Stimulated activated CD8-positive, alpha-beta memory T cell treated with anti-CD3 and anti-CD28 coated beads, Interleukin-7, amount 100 ng/mL, for 4 hours (primary cell): ENCODE measurements at places on chromosomes 7 and 10.

GRCh38 chr10:22334414-22335172 is 10.7 kb upstream of the SPAG6 start:
- no peak for DNase-seq

DNA sequence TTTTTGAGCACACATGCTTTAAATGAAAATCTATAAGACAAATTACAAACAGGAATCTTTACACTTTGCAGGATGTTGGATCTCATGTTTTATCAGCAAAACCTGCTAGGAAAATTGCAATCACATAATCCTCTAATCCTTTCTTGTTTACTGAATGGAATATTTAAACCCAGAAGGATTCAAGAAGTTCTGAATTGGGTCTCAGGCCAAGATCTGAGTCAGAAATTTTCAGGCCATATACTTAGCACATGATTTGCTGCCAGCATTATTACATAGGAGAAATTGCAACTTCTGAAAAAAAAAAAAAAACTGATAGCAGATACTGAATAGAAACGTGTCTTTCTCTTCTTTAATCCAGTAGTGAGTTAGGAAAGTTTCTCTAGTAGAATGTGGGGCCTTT is 1005.3 kb upstream of the POT1 start:
- no peak for DNase-seq

DNA sequence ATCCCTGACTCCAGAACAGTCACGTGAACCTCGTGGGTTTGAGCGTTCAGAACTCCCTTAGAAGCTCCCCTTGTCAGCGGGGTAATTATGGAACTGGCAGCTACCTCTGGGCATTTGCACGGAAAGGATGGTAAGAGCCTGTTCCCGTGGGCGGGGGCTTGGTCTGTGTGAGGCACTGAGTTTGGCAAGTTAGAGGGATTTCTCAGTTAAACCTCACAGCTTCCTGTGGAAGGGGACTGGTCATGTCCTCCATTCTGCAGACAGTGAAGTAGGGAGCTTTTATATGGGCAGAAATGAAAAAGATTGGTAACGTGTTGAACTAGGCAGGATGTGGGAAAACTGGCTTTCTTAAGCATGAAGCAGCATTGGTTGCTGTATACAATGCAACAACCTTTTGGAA is 16.0 kb downstream of the PALD1 start:
- no peak for DNase-seq

- no peak for DNase-seq
Observed at GRCh38 chr7:4257146-4258111, 424.7 kb upstream of the FOXK1 start.

DNA sequence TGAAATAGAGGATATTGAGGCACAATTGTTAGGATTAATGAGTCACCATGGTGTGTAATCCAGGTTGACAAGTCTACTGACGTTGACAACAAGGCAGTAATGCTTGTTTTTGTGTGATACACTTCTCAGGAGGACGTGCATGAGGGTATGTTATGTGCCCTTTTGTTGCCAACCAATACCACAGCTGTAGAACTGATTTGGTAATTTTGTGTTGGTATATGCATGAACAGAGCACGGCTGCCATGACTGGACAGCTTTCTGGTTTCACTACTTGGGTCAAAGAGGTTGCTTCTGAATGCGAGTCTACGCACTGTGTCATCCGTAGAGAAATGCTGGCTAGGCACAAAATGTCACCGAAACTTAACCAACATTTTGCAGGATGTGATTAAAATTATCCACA is 32.9 kb downstream of the PHTF2 start:
- no peak for DNase-seq

DNA sequence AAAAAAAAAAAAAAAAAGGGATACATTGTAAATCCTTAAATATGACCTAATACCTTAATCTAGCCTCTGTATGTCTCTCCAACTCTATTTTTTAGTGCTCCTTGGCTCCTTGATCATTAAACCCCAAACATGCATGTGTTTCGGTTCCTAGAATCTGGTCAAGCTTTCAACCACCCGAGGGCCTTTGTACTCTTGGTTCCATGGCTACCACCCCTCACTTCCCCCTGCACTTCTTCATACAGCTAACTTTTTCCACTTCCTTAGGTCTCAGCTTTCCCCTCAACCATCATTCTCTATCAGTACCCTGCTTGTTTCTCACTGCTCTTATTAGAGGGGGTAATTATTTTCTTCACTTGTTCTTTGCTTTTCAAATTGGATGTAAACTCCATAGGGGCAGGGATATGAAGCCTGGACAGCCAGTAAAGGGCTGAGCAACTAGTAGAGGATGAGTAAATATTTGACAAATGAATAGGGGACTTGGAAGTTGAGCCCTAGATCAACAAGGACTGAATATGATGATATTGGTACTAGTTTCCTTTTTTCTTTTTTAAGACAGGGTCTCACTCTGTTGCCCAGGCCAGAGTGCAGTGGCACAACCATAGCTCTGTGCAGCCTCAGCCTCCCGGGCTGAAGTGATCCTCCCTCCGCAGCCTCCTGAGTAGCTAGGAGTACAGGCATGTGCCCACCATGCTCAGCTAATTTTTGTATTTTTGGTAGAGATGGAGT is 4.3 kb upstream of the GDI2 start:
- DNase-seq: no peak

- no peak for DNase-seq
Observed at GRCh38 chr7:128963327-128963757, 25.6 kb downstream of the IRF5 start.

DNA sequence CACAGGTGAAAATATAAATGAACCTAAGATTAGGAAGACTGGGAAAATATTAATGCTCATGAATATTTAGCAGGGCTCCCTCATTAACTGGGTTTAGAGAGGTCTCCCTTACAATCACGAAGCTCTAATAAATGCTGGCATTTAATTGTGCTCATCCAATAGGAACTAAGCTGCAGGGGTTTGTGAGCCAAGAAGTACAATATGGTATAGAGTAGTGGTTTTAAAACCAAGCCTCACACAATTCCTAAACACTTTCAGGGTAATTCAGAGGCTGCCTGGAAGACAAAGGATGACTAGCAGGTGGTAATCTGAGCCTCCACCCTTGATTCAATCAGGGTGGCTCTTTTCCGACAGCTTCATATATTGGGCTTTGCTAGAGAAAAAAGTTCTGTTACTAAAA is 103.3 kb downstream of the GPAM start:
- DNase-seq: no peak

DNA sequence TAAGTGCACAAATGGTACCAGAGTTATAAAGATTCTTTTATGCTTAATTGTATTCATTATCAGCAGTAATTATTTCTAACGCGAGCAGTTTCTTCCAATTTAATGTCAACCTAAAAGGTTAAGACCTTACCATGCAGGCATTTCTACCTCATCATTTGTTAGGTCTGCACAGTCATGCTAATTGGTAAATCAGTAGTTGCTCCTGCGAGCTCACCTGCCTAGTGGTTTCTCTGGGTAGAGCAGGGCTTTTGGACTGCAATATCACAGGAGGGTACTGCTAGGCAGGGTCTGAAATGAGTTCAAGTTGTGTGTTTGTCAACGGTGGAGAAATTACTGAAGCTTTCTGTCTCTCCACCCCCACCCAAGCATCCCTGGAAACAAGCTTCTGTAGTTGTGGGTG is 558.5 kb upstream of the MGMT start:
- DNase-seq: no peak

- no peak for DNase-seq
Observed at GRCh38 chr7:158302274-158303070, 285.2 kb downstream of the PTPRN2 start.

DNA sequence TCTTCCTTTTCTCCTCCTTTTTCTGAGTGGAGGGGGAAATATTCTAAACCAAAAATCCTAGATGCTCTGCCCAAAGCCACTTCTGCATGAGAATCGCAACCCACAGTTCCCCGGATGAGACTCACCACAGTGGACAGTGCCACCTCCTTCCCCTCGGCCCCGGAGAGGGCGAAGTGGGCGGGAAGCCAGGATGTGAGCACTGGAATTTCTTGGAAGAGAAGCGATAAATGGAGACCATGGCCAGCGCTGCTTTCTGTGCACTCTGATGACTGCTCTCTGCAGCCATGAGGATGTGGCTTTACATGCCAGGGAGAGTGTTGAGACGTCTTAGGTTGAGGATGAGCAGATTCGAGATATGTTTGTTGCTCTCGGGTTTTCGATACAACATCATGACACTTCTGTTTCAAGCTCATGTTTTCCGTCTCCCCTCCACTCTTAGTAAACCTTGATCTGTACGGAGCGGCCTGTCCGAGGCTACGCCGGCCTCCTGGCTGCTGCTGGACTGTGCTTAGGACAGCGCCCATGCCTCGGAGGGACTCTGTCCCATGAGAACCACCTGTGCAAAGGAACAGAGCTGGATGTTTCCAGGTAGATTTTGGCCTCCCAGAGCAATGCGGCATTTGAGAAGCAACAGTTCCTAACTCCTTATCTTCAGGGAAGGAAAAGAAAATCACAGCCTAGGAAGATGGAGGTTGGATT is 414.6 kb upstream of the FOXK1 start:
- DNase-seq: no peak

GRCh38 chr7:9026121-9026520 is 592.7 kb downstream of the NXPH1 start:
- DNase-seq: no peak

DNA sequence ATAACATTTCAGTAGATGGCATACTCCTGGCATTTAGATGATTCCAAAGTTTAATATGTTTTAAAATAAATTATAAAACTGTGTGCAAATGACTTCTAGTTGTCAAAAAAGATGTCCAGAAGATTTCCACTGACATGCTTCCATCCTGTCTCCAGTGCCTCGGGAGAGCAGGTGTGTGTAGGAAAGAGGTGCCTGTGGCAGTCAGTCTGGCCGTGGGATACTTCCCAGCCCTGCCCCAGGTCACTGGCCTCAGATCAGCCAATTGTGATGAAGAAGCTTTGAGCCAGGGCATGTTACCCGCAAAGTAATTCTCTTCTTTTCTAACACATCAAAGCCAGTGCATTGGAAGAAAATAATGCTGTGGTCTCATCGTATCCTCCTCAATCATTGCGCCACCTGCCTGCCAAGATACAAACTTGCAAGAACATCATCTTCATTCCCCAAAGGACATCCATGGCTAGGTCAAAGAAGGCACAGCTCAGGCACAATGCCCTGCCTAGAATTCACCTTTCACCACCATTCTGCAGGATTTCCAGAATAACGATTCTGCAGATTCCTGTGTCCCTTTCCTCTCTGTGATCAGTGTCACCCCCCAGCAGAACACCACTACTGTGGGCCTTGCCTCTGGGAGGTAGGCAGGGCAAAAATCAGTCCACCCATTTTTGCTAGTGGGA is 6.3 kb upstream of the KCNMA1 start:
- DNase-seq: no peak

- no peak for DNase-seq
Observed at GRCh38 chr7:30166841-30167235, 32.1 kb downstream of the MTURN start.

DNA sequence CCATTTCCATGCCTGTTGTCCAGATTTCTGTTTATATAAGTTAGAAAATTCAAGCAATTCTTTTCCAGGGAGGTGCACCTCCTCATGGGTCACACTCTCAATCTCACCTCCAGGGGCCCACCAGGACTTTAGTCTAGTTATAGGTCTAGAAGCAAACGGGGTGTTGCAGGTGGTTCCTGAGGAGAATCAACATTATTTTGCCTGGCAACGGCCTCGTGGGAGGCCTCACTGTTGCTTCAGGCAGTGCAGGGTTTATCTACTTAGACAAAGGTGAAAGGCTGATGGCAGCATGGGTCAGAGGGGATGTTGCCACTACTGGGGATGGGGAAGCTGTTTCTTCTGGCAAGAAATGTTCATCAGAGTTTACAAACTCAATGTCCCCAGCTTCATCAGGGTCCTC is 56.7 kb upstream of the LRRC18 start:
- DNase-seq: no peak

- DNase-seq: no peak
Observed at GRCh38 chr10:93378997-93379730, 103.0 kb downstream of the MYOF start.

DNA sequence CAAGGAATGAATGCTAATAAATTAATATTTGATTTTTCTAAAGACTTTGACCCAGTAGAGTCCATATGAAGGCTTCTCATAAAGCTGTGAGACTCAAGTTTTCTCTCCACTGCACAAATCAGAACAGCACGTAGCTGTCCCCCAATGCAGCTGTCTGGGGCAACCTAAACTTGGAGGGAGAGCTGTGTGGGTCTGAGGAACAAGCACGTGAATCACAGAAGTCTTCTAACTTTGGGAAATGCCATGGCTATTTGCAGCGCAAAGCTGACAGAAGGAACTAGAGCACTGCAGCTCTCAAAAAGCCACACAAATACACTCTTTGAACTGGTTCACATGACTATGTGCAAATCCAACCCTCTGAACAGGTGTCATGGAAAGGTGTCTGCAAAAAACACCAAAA is 47.9 kb downstream of the COL1A2 start:
- no peak for DNase-seq

DNA sequence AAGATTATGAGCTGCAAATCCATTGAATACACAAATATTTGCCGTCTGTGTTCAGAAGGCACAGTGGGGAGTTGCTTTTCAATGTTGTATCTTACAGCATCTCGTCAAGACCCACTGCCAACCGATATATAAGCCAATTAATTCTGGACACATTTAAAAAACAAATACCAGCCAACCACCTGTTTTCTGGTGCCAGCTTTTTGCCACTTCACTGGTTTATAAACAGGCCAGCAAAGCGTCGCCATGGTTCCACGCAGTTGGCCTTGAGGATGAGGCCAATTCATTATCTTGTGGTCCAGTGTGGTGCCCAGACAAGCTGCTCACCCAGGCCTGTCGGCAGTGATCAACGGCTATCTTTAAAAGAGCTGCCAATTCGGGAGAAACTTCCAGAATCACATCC is 321.0 kb downstream of the TCERG1L start:
- no peak for DNase-seq

GRCh38 chr7:16271990-16272665 is 149.2 kb downstream of the CRPPA start:
- no peak for DNase-seq

DNA sequence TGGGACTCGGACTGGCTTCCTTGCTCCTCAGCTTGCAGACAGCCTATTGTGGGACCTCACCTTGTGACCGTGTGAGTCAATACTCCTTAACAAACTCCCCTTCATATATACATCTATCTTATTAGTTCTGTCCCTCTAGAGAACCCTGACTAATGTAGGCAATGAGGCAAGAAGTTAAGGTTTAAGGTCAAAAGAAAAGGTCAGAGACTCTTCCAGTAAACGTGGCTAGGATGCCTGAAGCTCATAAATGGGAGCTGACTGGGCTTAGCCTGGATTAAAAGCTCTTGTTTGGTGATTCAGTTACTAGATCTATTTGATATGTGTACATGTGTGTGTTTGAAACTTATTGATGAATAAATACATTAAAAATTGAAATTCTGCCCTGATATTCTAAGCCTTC is 10.6 kb upstream of the GPR141 start:
- no peak for DNase-seq

DNA sequence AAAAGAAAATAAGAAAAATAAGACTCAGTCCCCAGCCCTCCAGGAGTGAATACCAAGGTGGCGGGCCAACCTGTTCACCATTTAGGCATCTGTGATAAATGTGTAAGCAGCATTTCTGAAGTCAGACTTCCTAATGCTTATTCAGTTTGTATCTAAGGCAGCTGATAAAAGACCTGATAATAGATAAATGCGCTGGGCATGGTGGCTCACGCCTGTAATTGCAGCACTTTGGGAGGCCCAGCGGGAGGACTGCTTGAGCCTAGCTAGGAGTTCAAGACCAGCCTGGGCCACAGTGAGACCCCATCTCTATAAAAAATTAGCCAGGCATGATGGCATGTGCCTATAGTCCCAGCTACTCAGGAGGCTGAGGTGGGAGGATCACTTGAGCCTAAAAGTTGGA is 103.6 kb downstream of the SPDYE5 start:
- DNase-seq: no peak

GRCh38 chr7:106731187-106731586 is 70.2 kb upstream of the CCDC71L start:
- DNase-seq: no peak
